ENCODE measurements at places on chromosomes 2 and 18.

DNA sequence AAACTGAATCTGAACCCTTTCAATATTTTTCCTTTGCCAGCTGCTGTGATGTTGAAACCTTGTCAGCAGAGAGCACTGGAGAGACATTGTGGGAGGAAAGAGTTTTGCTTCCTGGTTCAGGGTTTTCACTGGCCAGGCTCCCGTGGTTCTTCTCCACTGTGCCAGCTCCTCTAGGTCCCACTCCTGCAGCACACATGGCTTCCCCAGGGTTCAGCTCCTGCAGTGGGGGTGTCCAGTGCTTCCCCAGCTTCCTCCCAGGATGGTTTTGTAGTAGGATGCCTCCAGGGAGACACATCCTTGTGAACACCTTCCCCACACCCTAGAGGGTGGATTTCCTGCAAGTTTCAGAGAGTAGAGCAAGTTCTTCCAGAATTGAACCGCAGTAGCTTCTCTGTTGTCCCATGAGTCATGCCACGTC lies 24.0 kb upstream of the SULT1C3 start:
- peak; percentile 29 for DNase-seq

DNA sequence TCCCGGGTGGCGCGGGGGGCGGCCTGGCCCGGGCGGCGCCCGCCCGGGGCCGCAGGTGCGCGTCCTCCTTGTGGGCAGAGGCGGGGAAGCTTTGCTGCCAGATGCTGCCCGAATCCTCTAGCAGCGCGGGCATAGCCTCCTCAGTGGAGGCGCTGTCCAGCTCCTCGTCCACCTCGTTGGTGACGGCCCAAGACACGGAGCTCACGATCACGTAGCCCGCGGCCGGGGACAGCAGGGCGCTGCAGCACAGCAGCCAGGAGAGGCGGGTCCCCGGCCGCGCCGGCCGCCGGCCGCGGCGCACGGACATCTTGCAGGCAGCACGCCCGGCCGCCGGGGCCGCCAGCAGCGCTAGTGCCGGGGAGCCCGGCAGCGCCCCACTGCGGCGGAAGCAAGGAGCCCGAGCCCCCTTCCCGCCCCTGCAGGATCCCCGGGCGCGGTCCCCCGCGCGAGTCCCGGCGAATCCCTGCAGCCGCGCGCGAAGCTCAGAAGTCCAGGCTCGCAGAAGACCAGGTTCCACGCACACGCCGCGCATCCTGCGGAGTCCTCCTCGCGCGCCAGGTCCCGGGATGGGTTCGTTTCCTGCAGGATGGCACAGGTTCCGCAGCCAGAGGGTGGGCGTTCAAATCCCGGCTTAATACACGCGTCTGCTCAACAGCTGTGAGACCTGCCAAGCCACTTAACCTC lies at the start of gene CREG2:
Gene CREG2 (minus strand): TSS at position 353 of the 684 bp plus-strand sequence. CDS start 46 bp downstream, at position 307.
- DNase-seq: peak; percentile 53

- no peak for DNase-seq
Measured at GRCh38 chr2:232137356-232138147, 176.0 kb downstream of the DIS3L2 start.

DNA sequence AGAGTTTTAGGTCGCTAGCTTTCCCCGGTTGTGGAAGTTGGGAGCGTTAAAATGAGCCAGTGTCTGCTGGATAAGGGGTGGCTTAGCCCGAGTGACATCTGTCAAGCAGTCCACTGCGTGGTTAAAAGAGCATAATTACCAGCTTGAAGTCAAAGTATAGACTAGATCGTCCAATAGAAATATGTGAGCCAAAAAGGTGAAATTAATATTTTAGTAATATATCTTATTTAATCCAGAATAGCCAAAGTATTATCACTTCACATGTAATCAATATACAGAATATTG lies 654 bp downstream of the COMMD1 start:
- DNase-seq: no peak

DNA sequence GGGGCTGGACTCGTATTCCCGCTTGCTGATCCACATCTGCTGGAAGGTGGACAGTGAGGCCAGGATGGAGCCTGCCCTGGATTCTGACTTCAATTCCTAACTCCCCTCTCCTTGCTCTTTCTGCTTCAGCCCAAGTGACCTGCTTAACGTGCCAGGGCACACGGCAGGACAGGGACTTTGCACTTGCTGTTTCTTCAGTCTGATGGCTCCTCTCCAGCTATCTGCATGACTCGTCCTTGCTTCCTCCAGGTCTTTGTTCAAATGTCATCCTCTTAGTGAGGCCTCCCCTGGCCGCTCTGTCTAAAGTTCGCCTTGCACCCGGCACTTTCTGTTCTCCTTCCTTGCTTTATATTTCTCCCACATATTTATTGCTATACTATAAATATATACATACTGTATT lies 357.6 kb downstream of the MTX2 start:
- no peak for DNase-seq

- no peak for DNase-seq
Measured at GRCh38 chr18:12765126-12765525, 62.3 kb downstream of the PSMG2 start.

DNA sequence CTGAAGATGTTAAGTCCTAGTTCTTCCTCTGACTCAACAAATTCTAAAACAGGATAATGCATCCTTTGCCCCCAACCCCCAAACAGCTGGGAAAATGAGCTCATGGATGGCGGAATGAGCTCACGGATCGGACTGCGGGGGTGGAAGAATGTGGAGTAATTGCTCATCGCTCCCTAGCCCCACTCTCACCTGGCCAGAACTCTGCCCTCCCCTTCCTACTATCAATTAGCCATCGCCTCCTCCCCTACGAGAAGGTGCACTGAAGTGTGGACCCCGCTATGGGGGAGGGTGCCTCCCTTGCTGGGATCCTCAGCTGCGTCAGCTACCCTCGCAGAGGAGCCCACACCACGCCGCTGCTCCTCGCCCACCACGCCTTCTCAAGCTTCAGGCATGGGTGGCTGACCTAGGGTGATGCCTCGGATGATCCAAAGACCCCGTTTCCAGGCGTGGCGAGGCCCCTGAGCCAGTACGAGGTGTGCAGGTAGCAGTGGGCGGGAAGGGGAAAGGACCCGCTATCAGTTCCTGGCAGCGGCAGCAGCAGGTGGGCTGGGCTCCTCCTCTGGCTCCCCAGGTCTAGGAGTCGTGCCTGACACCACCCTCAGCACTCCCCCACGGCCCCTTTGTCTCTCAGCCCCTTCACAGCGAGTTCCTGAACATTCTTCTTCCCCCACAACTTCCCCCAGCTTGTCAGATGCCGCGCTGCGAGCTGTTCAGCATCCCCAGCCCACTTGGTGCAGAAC lies 82.1 kb upstream of the POMC start:
- peak; percentile 22 for DNase-seq

DNA sequence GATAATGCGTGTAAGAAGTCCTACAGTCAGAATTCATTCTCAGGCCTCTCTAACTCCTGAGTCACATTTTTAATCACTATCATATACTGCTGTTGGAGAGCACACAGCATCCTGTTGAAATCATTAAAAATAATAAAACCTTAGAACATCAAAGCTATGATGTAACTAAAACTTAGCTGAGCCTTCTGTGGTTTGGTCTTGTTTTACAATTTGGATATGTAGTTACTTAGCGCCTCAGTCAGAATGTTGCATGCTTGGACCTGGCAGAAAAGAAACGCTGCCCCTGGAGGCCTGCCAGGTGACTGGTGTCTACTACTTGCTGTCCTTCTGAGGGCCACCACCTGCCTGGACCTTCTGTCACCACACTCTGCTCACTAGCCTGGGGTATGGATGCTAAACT lies 261.1 kb upstream of the RASGRP3 start:
- peak; percentile 92 for DNase-seq
